Inflammatory macrophage (primary cell): ENCODE measurements at places on chromosomes 12 and 14.
A peak's percentile ranks its signal among the peaks of the same experiment; 100 is the strongest.

GRCh38 chr12:25320123-25321006, 69.6 kb upstream of the KRAS start:
- no peak for DNase-seq

- no peak for DNase-seq
These were observed 174.3 kb downstream of the MGAT4C start for GRCh38 chr12:86081843-86082242.

DNA sequence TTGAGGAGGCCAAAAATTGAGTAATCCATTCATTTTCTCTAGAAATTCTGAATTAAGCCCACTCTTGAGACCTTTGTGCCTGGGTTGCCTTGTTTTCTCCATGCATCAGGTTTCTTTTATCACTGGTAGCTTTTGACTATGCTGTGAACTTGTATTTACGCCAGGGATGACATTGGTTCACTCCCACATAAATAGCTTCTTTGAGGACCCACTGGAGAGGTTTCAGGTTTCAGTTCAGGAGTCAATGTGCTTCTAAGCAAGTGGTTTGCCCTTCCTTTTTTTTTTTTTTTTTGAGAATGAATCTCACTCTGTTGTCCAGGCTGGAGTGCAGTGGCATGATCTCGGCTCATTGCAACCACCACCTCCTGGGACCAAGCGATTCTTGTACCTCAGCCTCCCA, 10.2 kb upstream of the SLC17A8 start:
- DNase-seq = no peak

DNA sequence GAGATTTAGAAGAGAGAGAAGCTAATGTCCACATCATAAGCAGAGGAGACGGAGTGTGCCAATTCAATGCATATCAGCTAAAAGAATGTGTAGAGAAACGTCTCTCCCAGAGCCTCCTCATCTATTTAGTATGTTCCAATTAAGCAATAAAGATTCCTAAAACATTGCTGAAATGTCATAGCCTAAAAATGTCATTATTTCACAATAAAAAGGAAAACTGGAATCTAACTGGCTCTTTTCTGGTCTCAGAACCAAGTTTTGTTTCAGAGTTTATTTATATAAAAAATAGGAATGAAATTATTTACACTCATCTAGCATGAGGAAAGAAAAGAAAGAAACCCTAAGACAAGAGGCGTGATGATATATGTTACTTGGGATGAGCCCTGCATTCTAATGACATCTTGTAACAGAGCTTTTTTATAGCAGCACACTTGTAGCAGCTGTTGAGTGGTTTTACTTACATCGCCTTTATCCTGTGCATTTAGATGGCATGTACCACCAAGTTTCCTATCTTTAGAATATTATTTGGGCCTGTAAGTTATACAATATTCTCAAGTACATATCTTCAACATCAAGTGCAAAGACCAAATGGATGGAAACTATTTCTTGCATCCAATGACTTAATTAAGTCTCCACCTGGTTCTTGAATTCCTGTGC, 266.3 kb upstream of the PRKD1 start:
- no peak for DNase-seq

GRCh38 chr12:85676816-85677749, 159.1 kb downstream of the RASSF9 start:
- DNase-seq = no peak

DNA sequence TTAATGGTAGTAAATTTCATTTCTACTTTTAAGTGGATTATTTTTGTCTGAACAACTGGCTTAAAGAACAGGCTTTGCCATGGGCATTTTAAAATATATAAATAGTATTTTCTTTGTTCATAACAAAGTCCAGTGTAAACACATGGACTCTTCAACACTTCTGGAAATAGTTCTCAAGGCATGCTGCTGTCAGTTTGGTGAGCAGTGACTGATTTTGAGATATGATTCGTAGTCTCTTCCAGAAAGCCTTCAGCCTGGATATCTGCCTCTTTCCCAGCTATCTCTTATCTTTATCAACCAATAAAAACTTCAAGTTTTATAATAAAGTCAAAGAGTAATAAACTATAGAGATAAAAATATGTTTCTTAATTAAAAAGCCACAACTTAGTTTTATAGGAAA, 110.7 kb downstream of the NAV3 start:
- no peak for DNase-seq

- no peak for DNase-seq
These were observed 67.6 kb downstream of the PLEKHA5 start for GRCh38 chr12:19196959-19197630.

DNA sequence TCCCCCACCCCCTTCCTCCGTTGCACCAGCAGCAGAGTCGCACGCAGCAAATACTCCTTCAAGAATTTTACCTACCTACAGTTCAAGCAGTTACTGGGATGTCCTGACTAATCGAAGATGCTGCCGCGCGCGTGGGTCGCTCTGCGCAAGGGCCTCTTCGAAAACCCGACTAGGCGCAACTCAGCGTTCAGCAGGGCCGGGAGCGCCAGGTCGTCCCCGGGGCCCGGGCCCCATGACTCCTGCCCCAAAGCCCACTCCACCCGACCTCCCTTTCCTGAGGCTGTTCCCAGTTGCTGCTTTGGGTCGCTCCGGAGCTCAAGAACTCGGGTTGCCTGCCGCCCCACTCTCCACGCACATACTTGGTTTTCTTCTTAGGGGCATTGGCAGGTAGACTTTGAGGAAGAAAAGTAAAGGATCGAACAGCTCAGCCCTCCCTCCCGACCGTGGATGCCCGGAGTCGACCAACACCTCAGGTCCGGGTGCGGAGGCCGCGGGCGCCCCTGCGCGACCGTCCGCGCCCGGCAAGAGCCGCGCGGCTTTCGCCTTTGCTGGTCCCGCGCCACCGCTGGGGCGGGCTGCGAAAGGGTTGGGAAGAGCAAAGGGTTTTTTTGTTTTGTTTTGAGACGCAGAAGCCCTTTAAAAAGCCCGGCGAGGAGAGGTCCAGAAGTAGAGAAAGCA, 1.9 kb downstream of the BMP4 start:
- peak; percentile 28 for DNase-seq

DNA sequence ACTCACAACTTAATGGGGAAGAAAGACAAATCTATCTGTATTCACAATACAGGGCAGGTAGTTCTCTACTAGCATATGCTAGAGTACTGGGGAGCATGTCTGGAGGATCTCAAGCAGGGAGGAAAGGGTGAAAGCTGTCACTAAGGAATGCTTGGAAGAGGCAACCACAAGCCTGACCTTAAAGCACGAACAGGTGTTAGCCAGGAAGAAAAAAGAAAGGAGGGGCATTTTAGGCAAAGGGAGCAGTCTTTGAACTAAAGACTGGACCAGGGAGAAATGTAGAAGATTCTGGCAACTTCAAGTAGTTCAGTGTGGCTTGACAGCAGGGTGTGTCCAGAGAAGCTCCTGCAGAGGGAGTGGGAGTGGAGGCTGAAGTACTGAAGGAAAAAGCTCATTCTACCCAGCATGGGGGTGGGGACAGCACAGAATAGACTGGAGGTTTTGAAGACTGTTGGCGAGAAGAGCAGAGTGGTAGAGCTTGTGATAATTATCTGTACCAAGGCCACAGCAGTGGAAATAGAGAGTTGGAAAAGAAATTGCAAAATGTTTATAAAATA, 50.9 kb downstream of the AP5M1 start:
- no peak for DNase-seq

DNA sequence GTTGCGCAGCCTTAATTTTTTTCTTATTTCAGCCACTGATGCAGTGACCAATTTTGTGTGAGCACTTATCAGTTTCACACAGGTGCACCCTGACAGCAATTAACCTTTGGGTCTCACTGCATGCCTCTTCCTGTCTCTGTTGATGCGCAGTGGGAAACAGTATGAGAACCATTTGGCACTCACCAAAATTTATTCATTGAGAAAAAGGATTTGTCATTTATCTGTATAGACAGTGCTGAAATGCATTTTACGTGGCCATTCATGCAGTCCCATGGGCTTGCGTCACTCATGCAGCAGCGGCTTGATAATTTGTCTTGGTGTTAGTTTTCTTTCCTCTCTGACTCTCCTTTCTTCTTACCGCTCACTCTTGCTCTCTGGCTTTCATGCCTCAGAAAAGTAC, 157.5 kb downstream of the C12orf75 start:
- no peak for DNase-seq

- DNase-seq = peak; percentile 42
These were observed 5.9 kb downstream of the ARL6IP4 start for GRCh38 chr12:122986258-122986871.

DNA sequence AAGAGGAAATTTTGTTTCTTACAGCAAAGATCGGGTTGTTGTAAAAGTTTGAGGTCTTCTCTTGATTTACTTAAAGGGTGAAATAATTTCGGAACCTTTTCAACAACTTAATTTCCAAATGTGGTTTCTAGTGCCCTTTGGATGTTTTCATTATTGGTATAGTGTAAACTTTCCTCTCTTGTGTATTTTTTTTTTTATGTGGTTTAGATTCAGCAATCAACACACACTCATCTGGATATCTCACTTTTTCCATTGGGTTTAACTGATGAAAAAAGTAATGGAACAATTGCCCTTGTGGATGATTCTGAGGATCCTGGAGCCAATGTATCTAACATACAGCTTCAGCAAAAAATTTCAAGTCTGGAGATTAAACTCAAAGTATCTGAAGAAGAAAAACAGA, 116.3 kb downstream of the CCDC91 start:
- DNase-seq = no peak

DNA sequence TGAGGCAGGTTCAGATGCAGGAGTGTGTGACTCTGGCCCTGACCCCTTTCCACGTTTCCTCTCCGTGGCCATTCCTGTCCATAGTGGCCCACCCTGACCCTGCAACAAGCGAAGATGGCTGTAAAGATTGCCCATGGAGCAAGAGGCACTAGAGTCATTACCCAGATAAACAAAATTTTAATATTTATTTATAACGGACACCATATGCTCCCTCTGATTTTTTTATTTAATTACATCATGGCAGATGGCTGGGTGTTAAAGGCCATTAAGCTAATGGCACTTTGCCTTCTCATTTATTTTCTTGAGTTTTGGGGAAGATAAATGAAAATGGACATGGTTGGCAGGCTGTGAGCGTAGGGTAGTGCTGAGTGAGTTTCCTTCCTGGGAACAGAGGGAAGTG, 58.7 kb downstream of the WSCD2 start:
- DNase-seq = no peak

DNA sequence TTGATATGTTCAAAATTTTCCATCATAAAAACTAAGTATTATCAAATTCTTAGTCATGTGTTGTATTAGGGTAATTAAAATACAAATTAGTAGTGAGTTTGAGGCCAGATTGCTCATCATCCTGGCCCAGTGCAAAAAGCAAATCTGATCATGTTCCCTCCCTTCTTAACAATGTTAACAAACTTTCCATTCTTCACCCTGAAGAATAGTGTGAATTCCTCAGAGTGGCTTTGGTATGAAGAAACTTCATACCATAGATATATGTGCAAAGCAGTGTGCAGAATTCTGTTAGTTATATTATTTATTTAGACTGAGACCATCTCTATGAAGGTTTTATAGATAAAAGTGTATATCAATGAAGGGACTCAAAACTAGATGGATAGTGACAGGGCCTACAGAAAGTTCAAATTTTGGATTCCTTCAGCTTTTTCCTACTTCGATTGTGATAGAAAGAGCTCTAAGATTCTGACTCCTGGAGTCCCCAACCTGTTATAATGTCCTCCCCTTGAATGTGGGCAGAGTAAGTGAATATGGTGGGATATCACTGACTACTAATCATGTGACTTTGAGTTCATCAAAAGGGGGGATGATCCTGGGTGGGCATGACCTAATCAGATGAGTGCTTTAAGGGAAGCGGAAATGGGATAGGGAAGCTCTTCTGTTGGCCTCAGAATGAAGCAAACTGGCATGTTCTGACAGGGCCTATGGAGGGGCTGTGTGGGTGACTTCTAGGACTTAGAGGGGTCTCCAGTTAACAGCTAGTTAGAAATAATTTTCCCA, 271.4 kb downstream of the BTG1 start:
- DNase-seq = peak; percentile 45

DNA sequence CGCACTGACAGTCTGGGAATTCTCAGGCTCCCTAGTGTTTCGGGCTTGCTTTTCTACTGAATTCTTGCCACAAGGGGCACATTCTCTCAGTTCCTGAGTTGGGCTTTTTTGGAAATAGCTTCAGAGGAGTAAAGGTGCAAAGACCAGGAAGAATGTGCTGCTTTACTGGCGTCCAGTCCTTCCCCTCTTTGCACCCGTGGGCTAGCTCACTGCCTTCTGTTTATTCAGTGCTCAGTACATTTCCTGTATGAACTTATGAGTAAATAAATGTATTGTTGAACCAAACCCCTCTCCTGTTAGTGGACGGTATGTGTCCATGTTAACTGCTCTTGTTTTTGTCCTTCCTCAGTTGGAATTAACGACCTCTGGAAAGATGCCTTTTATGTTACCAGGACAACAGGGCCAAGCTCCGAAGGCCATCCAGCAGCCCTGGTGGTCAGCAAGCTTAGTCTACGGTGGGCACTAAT, 24.0 kb downstream of the GSG1 start:
- no peak for DNase-seq

DNA sequence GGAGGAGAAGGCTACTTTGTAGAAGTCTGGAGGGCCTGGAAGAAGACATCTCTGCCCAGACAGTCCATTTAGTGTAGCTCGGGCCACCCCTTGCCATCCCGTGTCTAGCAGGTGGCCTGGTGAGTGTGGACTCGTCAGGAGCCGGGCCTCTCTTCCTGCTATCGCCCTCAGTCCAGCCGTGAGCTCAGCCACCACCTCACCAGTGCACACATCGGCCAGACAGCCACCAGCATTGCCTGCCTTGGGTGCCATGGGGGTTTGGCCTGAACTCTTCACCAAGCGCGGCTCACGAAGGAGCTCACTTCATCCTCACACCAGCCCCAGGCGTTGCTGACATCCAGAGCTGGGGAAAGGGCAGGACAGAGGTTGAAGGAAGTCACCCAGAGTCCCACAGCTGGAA, 19.6 kb upstream of the TRAF3 start:
- no peak for DNase-seq

DNA sequence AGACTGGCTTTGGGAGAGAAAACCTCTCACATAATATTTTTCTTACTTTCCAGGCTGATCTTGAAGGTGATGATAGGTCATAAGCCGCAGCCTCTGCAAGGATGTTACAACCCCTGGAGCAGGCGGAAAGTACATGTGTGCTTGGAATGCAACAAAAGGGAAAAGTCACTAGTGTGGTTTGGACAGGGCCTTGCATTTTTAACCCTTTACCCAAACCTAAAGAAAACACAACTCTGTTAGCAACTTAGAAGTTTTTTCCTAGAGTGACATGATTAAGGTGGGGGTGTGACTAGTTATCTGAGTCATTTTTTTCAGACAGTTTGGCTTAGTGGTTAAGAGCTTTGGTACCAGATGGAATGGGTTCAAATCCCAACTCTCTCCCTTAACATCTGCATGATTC, 97.0 kb downstream of the TMEM30B start:
- no peak for DNase-seq

GRCh38 chr14:65312859-65313258, 99.7 kb upstream of the FUT8 start:
- DNase-seq = no peak

- DNase-seq = no peak
These were observed 258.6 kb upstream of the TMPO start for GRCh38 chr12:98256830-98257229.

GRCh38 chr12:121925358-121925695, 6.9 kb downstream of the CFAP251 start:
- DNase-seq = no peak
